Right ventricle myocardium superior (tissue), 1 donor: ENCODE measurements at places on chromosomes 7 and 10. TPM values are rescaled to one million over a fixed set of nuclear protein-coding genes. Genes with fewer than 3 reads are reported as not detected.

GRCh38 chr10:3094609-3095036, 27.3 kb downstream of the PFKP start:
- no peak for DNase-seq

DNA sequence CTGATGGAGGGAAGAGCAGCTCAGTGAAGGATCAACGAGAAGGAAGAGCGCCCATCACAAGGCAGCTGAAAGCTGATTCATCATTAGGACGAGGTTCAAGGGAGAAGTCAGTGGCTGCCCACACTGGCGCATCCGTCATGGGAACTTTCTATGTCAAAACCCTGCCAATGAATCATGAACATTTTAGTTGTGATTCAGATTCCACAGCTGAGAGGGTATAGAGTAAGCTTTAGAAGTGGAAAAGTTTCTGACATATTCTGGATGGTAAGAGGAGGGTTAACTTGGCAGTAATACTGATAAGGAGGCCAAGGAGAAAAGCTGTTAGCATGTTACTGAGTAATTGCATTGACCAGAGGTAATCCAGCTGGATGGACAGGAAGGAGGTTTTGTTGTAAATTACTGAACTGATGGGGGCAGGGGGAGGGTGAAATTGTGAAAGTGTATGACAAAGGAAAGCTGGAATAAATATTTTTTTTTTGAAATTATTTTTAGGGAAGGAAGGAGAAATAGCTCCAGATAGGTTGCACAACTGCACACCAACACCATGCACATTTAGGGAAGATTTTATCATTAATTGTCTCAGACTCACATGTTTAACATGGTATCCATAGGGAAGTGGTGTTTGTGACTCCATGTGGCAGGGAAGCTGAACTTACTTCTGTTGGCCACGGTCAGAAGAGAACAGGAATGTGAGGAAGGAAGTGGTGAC, 78.3 kb upstream of the NRP1 start:
- peak; percentile 47 for DNase-seq

GRCh38 chr10:43692051-43692825, 43.6 kb upstream of the ZNF32 start:
- no peak for DNase-seq

DNA sequence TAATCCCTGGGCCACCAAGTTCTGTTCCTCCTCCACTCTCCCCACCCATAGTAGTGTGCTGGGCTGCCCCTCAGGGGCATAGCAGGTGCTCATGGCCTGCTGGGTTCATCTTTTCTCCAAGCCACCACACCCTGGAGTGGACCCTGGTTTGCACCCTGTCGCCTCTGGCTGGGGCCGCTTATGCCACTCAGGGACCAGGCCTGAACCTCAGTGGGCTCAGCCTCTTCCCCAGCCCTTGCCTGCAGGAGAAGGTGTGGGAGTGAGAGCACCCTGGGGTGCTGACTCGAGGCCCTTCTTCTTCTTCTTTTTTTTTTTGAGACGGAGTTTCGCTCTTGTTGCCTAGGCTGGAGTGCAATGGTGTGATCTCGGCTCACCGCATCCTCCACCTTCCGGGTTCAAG, 10.2 kb downstream of the CLIP2 start:
- no peak for DNase-seq

Gene MKI67
- 2.4 TPM for total RNA-seq

Gene PLEKHS1
- not detected for total RNA-seq
